ENCODE measurements at places on chromosomes 2 and 18.
A peak's percentile ranks its signal among the peaks of the same experiment; 100 is the strongest.

DNA sequence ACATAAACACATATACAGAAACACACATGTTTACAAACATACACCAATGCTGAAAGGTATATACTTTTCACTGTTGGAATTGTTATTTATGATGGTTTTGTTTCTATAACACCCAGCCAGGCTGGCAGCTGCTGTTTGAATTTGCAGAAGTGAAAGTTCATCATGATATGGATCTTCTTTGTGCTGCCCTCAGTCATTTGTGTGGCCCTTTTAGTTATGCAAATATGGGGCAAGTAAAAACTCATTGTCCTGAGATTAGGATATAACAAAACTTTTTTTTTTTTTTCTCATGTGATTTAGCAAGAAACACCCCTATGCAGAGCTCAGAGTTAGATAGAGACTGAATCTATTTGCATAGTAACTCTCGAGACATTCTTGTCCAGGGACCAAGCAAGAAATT lies 714.1 kb downstream of the KCNJ3 start:
- DNase-seq: no peak

DNA sequence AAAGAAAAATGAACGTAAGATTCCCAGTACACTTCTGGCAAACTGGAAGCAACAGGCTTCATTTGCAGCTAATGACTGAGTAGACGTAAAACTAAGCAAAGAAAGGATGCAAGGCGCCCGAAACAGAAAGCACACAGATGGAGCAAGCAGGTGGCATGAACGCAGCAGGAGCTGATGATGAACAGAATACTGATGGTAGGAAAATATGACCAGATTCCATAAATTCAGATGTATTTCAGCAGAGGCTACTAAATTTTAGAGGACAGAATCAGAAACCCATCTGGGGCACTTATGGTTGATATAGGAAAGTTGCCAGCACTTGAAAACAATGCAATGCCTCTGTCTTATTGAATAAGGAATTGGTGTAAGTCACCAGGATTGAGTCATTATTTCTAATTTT lies 658.7 kb upstream of the LINC00305 start:
- no peak for DNase-seq

GRCh38 chr2:219997341-219997851 lies 370.0 kb downstream of the SLC4A3 start:
- no peak for DNase-seq

DNA sequence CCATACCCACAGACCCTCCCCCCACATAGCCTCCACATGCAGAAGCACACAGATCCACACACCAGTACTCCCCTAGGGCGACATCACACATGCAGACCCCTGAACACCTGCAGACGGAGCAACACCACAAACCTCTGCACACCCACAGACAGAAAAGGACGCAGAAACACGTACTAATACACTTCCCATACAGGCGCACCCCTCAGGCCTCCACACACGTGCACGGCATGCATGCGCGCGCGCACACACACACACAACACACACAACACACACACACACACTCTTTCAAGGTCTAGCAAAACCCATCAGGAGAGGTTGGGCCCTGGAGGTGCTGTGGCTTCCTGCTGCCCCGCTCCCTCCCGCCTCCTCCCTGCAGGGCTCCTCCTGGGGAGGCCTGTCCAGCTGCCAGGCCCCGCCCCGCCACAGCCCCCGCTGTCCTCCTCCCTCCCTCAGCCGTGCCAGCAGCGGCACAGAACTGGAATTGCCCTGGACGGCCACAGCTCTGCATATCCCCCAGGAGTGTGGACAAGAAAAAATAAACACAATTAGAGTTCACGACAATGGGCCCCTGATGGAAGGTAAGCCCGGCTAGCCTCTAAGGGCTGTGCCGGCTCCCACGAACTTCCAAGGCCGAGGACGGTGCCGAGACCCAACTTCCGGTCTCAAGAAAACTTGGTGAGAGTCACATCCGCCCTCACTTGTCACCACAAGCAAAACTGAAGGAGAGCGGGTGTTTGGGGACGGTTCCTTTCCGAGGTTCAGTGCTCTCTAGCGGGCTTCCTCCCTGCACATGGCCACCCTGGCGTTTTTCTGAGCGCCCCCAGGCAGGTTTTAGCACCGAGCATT lies 6.8 kb downstream of the ZFP36L2 start:
- DNase-seq: no peak

GRCh38 chr18:24200494-24201290 lies 61.8 kb downstream of the CABYR start:
- no peak for DNase-seq

DNA sequence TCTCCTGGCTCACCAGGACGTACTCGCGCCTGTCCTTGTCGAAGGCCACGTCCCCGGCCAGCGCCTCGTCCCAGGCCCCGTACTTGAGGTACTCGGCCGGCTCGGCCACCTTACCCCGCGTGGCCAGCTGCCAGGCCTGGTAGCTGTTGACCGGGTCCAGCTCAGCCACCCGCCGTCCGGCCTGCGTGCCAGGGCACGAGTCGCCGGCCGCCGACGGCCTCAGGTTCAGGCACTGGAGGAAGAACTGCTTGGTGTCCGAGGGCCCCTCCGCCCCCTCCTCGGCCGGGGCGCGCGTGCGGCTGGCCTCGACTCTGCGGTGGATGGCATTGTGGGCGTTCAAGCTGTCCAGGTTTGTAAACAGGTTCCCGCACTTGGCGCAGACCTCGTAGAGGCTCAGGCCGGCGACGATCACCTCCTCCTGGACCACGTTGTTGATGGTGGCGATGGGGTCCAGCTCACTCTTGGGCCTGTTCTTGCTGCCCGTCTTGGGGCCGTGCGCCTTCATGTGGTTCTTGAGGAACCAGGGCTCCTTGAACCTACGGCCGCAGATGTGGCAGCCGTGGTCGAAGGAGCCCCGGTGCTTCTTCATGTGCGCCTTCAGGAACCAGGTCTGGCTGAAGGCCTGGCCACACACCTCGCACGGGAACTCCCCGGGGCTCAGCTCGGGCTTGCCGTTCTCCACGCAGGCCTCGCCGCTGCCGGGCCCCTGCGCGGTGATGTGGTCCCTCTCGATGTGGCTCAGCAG lies 53.2 kb downstream of the ZNF516 start:
- no peak for DNase-seq

DNA sequence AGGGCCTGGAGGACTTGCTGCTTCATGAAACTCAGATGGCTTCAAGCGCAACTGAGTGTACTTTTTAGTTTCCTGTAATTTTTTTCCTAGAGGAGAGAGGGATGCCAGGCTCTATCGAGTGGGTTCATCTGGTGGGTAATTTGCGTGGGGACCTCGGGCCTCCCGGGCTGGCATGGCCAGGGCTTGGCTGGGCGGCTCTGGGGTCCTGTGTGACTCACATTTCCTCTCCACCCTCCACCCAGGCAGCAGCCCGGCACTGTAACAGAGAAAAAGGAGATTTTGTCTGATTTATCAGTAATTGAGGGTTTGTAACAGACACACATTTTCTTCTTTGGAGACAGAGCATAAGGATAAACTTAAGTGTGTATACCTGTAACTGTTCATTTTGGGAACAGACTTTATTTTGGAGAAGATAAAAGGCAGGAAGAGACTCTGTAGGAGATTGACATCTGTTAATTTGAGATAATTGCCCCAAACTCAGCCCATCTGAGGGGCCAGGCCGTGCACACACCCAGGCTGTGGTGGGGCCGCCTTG lies 64.3 kb downstream of the NFATC1 start:
- no peak for DNase-seq

GRCh38 chr2:30235008-30235655 lies 3.8 kb downstream of the LBH start:
- DNase-seq: no peak

- DNase-seq: no peak
These were observed 29.4 kb upstream of the GMPPA start for GRCh38 chr2:219469186-219469724.

DNA sequence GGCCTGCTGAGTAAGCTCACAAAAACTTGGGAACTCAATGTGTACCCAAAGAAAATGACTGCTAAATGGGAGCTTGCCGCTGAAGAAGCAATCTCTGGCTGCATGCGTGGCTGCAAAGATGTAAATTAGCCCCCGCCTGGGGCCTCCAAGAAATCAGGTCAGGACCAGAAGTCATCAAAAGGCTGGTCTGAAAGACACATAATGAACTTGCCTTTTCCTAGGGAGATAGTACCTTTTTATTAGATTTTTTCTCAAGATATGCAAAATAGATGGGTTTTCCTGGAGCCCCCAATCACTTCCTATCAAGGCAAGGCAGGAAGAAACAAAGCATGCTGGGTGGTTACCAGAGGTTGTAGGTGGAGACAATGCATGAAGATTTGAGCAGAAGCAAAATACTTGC lies 38.9 kb downstream of the PDCL3 start:
- DNase-seq: no peak

DNA sequence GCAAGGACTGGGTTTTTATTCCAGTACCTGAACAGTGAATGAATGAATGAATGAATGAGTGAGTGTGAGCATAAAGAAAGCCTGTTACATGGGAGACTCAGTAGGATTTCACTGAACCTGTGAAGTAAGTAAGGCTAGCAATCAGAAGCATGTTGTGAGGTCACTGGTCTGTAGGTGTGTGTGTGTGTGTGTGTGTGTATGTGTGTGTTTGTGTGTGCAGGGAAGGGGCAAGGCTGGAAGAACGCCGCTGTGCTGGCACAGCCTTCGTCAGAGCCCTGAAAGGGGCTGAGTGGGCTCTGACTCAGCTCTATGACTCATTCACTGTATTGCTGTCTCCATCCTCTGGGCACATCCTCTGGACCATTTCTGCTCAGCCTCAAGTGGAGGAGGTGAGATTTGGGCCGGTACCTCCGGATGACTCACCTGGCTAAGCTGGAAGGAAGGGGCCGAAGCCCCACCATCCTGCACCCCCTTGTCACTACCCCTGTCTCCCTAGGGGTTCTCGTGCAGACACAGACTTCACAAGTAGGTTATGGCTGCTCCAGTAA lies 51.4 kb upstream of the MRPL33 start:
- DNase-seq: no peak

- DNase-seq: peak; percentile 49
These were observed 64.2 kb downstream of the SCG2 start for GRCh38 chr2:223537651-223538601.

DNA sequence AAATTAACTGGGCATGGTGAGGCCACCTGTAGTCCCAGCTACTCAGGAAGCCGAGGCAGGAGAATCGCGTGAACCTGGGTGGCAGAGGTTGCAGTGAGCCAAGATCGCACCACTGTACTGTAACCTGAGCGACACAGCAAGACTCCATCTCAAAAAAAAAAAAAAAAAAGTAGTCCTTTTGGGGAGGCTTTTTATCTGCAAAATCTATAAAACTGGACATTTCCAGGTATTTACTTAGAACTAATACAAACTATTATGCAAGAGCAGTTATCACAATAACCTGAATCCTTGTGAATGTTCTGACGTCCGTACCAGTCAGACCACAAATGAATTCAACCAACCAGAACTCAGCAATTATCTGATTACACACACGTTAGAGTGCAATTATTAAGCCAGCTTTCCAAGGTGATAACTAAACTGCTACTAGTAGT lies 8.8 kb upstream of the RAPH1 start:
- no peak for DNase-seq

DNA sequence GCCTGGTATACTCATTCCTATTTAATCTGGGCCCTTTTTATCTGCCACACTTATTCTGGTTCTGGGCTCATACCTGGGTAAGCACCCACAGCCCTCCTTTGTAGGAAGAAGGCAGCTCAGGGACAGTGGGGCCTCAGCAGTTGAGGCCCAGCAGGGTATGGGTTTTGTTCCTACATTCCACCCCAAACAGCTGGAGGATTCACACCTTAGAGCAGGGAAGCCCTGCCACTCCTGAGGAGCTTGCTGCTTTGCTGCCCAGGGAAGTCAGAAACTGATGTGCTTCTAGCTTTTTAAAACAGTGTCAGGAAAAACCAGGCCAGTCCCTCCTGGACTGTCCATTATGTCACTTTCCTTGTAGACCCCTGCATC lies 1.2 kb upstream of the LBX2 start:
- DNase-seq: no peak

GRCh38 chr2:102106133-102106556 lies 36.4 kb upstream of the IL1R1 start:
- no peak for DNase-seq

DNA sequence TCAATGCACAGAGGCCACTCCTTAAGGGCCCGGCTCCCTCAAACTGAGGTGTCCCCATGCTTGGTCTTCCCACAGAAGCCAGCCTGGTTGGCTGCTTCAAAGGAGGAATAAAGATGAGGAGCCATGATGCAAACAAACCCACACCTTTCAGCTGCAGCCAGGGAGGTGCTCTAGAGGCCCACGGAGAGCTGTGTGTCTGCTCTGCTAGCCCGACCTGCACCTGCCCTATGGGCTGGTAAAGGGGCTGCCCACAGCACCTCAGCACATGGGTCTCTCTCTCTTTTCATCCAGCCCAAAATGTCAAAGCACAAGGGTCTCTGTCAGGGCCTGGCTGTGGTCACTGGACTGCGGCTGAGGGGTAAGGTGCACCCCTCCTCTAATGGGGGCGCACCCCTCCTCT lies 132.1 kb downstream of the MSH2 start:
- no peak for DNase-seq

DNA sequence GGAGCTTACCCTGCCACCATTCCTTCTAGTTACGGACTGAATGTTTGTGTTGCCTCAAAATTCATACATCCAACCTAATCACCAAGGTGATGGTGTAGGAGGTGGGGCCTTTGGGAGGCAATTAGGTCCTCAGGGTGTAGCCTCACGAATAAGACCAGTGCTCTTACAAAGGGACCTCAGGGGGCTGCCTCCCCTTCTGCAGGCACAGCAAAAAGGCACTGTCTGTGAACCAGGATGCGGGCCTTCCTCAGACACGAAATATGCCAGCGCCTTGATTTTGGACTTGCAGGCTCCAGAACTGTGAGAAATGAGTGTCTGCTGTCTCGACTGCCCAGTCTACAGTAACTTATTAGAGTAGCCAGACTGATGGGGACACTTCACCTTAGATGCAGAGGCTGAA lies 150.4 kb upstream of the HDAC4 start:
- no peak for DNase-seq

DNA sequence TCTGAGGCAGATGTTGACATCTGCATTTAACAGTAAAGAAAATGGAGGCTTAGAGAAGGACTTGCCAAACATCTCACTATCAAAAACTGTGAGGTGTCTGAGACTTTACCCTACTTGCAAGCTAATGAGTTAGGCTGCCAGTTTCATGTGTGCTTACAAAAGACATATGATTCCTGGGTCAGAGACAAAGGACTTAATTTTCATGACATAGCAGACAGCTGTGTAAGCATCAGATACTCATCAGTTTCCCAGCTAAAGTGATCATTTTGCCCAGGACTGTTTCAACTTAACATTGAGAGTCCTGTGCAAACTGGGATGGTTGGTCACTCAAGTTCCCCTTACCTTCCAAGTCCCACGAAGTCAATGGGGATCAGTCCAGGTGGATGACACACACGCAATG lies 18.9 kb upstream of the DAPL1 start:
- no peak for DNase-seq

Data from NCI-H1436 treated with DMSO at 0.1 percent for 48 hours (cell line).